HCEC 1CT (cell line): ENCODE measurements at places on chromosomes 7 and 10.

- no peak for DNase-seq
Observed at GRCh38 chr10:71483885-71484751, 87.4 kb downstream of the CDH23 start.

GRCh38 chr7:127710635-127711034 lies 58.6 kb downstream of the SND1 start:
- DNase-seq, result no peak

- DNase-seq, result peak; percentile 70
Observed at GRCh38 chr10:36779238-36779846, 346.1 kb upstream of the ANKRD30A start.

GRCh38 chr7:16691241-16691640 lies 45.3 kb downstream of the BZW2 start:
- no peak for DNase-seq

DNA sequence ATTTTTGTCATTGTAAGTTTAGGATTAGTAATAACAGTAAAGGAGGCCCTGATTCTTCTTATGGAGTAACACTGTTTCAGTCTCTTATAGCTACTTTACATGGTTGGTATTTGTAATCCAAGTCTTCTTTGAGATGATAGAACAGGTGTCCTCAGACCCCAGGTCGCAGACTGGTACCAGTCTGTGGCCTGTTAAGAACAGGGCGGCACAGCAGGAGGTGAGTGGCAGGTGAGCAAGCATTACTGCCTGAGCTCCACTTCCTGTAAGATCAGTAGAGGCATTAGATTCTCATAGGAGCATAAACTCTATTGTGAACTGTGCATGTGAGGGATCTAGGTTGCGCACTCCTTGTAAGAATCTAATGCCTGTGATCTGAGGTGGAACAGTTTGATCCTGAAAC lies 77.3 kb downstream of the STK31 start:
- no peak for DNase-seq

DNA sequence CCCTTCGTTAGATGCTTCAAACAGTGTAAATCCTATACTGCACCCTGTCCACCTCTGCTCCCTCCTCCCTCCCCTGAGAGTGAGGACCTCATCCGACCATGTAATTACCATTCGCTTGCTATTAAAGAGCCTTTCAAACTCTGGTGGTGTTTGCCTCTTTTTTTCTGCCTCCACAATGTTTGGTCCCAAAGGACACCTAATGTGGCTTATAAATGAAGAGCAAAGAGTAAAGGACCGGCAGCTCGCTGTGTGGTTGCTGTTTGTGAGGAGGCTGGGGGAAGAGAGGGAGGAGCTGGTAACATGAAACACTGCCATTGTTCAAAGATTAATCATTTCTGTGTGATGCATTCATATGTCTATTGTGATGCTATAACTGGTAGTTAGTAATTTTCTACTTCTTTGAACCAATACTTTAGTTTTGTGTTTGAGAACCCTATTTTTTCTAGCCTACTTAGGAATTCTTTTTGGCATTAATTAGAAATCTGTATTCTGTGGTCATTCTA lies 27.9 kb downstream of the MTURN start:
- DNase-seq, result peak; percentile 73

- peak; percentile 36 for DNase-seq
Observed at GRCh38 chr10:75097666-75098285, 13.7 kb upstream of the SAMD8 start.

GRCh38 chr7:105602325-105603305 lies 21.3 kb upstream of the EFCAB10 start:
- DNase-seq, result no peak

DNA sequence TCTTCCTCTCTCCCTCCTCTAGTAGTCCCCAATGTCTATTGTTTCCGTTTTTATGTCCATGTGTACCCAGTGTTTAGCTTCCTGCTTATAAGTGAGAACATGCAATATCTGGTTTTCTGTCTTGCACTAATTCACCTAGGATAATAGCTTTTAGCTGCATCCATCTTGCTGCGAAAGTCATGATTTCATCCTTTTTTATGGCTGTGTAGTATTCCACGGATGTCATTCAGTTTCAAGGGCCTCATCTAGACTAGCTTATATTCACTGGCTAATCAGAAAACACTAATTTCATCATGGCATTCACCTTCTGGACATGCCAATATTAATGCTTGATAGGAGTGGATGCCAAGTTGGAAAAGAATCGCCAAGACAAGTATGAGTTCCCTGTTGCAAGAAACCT lies 619.6 kb upstream of the AUTS2 start:
- no peak for DNase-seq

GRCh38 chr7:151437159-151437553 lies 2.8 kb downstream of the CRYGN start:
- DNase-seq, result no peak

- DNase-seq, result no peak
Observed at GRCh38 chr7:148397985-148398384, 192.6 kb upstream of the C7orf33 start.
